Left lung (tissue), 14 donors: ENCODE measurements at places on chromosomes 5 and 9. TPM values are rescaled to one million over a fixed set of nuclear protein-coding genes. Genes with fewer than 3 reads are reported as not detected.

GRCh38 chr5:107168086-107168485 lies 502.7 kb downstream of the EFNA5 start:
- no peak for DNase-seq

GRCh38 chr5:154228696-154229095 lies 38.2 kb downstream of the GALNT10 start:
- no peak for DNase-seq

- DNase-seq = no peak
Measured at GRCh38 chr5:565782-566440, 41.7 kb upstream of the SLC9A3 start.

Gene TNIP1
- 83.3 TPM for polyA plus RNA-seq

Gene CENPH
- polyA plus RNA-seq = 16.8 TPM

DNA sequence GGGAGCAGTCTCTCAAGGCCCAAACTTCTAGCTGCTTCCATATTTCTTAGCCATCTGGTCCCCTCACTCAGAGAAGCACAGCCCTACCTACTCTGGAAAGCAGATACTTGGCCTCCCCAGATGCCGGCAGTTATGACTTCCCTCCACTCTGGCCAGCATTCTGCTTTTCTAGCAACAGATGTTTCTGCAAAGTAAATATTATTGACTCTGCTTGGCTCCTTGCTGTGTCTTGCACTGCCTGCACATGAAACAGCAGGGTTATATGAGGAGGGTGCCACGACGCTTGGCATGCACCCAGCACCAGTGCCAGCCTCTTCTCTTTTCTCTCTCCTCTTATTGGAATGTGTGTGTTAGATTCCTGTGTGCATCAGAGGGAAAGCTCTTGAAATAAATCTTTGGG lies 99.7 kb downstream of the ARHGAP26 start:
- no peak for DNase-seq

Gene CDH6
- 9.5 TPM for polyA plus RNA-seq

Gene C1QTNF3
- 20.0 TPM for polyA plus RNA-seq
